Fibroblast of lung (primary cell): ENCODE measurements at places on chromosomes 13 and 19. TPM values are rescaled to one million over a fixed set of nuclear protein-coding genes. Genes with fewer than 3 reads are reported as not detected.

Gene TRIM28
- 160 and 273 TPM in 2 replicates for polyA plus RNA-seq

Gene ZNF112
- polyA plus RNA-seq, result 2.9 and 4.9 TPM in 2 replicates

Gene REEP6
- 0.47 and 0.55 TPM in 2 replicates for polyA plus RNA-seq

Gene KDELR1
- polyA plus RNA-seq, result 145 TPM in 2 replicates

Gene IFI30
- 15.8 and 50.9 TPM in 2 replicates for polyA plus RNA-seq

Gene CYP4F2
- not detected in 2 replicates for polyA plus RNA-seq

Gene PTGIR
- 8.4 and 27.8 TPM in 2 replicates for polyA plus RNA-seq

Gene ONECUT3
- polyA plus RNA-seq, result not detected in 2 replicates

Gene RXFP2
- not detected in 2 replicates for polyA plus RNA-seq

Gene ELSPBP1
- not detected in 2 replicates for polyA plus RNA-seq

Gene FGF9
- polyA plus RNA-seq, result 0.06 and 0.07 TPM in 2 replicates

Gene ZNF66
- 1.1 and 1.3 TPM in 2 replicates for polyA plus RNA-seq

Gene GIPC3
- polyA plus RNA-seq, result 0.20 and 0.60 TPM in 2 replicates

Gene CGB8
- polyA plus RNA-seq, result not detected in 2 replicates

Gene PRMT1
- polyA plus RNA-seq, result 184 and 288 TPM in 2 replicates

Gene HIF3A
- 0.12 and 0.99 TPM in 2 replicates for polyA plus RNA-seq

Gene KCTD4
- 0.07 and 0.54 TPM in 2 replicates for polyA plus RNA-seq

Gene CTXN1
- polyA plus RNA-seq, result 0.85 and 1.1 TPM in 2 replicates

Gene PGLYRP2
- polyA plus RNA-seq, result not detected in 2 replicates

Gene SOX1
- not detected in 2 replicates for polyA plus RNA-seq

Gene CDC34
- polyA plus RNA-seq, result 23.3 and 27.0 TPM in 2 replicates
